ENCODE measurements at places on chromosomes 16 and 17.

DNA sequence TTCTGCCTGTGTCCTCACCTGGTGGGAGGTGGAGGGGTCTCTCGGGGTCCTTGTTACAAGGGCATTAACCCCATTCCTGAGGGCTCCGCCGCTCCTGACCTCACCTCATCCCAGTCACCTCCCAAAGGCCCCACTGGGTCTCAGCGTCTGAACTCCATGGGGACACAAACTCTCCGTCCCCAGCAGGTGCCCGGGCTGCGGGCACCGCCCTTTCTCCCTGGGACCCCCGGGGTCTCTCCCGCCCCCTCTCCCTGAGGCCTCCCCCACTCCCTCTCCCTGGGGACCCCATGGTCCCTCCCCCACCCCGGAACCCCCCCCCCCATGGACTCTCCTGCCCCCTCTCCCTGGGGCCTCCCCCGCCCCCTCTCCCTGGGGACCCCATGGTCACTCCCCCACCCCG lies 24.8 kb downstream of the CACNA1H start:
- no peak for DNase-seq

DNA sequence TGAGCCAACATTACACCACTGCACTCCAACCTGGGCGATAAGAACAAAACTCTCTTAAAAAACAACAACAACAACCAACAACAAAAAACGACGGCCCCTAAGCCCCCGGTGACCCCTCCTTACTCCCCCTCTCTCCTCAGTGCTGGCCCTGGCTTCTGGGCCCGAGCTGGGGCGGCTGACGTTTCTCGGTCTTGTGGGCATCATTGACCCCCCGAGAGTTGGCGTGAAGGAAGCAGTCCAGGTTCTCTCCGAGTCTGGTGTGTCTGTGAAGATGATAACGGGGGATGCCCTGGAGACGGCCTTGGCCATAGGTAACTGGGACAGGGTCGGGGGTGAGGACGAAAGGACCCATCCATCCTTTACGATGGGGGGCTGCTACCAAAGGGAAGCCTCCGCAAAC lies 52.7 kb downstream of the MEAK7 start:
- no peak for DNase-seq

- peak; percentile 58 for DNase-seq
Measured at GRCh38 chr17:67377488-67378453, 690 bp downstream of the PITPNC1 start.

GRCh38 chr17:78986649-78987328 lies 7.1 kb upstream of the LGALS3BP start:
- DNase-seq = no peak

GRCh38 chr16:11824362-11824761 lies 27.0 kb downstream of the RSL1D1 start:
- no peak for DNase-seq

- DNase-seq = peak; percentile 58
Measured at GRCh38 chr17:47810200-47810821, 11.3 kb downstream of the OSBPL7 start.

DNA sequence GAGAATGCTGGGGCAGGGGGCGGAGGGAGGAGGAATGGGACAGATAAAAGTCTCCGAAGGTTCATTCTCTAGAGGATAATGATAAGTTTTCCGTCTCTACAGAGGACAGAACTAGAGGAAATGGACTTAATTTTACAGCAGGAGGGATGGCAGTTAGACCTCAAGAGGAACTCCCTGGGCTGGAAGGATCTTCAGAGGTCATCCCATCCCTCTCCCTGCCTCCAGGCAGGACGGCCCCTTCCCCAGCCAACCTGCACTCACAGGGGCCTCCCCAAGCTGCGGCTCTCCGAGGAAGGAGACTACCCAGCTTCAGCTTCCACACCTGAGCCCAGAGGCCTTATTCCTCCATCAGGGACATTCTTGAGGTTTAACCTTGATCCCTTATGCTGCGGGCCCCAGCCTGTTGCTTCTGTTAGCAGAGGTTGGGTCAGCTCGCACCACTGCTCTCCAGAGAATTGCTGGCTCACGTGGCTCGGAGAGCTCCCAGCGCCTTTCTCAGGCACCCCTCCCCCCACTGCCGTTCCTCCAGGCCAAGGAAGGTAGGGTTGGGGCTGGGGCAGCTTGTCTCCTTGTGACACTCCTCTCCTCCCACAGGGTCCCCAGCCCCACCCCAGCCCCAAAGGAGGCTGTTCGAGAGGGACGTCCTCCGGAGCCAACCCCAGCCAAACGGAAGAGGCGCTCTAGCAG lies 8.5 kb downstream of the ELOB start:
- no peak for DNase-seq

GRCh38 chr16:27202923-27203506 lies 311 bp upstream of the KDM8 start:
- DNase-seq = peak; percentile 90

DNA sequence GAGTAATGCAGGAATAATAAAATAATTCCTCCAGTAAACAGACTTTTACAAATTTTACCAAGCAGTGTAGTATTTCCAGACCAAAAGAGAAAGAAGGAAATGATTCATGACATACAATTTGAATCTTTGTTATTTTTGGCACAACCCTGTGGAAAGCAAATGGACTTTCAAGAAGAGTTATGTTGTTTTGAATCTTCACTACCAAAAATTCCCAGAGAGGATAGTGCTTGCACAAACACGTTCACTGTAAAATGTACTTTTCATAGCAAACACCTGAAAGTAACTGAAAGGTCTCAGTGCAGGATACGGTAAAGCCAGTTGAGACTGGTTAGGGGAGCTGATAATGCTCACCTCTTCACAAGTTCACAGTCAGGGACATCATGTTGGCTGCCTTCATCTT lies 107.1 kb downstream of the USP22 start:
- no peak for DNase-seq

GRCh38 chr17:1611715-1612114 lies 16.9 kb downstream of the SLC43A2 start:
- no peak for DNase-seq

GRCh38 chr16:51167170-51167895 lies 16.3 kb upstream of the SALL1 start:
- DNase-seq = no peak

GRCh38 chr17:76539631-76540271 lies at the start of gene PRCD:
Gene PRCD (plus strand): TSS chr17:76540044. CDS start chr17:76540142, 98 bp downstream.
- DNase-seq = no peak
